Lower leg skin (tissue), 4 donors: ENCODE measurements at places on chromosomes 1 and 21. TPM values are rescaled to one million over a fixed set of nuclear protein-coding genes. Genes with fewer than 3 reads are reported as not detected.

- DNase-seq = no peak
These were observed 471.7 kb upstream of the VAMP3 start for GRCh38 chr1:7299329-7299799.

GRCh38 chr1:38685388-38685787 is 174.2 kb downstream of the RRAGC start:
- DNase-seq = no peak

DNA sequence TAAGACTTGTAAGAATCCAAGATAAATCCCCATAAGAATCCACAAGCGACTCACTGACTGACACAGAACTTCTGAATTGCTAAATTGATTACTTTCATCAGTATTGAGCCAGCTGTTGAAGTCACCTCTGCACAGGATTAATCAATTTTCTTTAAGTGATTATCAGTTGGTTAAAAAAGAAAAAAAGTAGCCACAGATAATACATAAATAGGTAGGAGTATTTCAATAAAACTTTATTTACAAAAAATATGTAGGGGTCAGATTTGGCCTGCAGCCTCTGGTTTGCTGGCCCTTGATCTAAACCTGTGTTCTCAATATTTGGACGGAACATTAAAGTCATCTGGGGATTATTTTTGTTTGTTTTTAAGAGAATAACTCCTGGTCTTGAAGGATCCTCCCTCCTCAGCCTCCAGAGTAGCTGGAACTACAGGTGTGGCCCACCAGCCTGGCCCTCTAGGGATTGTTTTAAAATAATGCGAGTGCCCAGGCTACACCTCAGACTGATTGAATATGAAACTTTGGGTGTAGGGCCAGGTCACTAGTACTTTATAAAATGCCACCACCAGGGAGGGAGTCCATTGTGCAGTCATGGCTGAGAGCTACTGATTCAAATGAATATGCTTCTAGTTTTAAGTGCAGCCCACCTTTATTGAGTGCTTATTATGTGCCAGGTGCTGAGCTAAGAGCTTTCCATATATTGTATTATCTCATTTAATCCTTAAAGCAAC is 6.8 kb upstream of the TMEM183A start:
- DNase-seq = no peak

Gene NADK
- total RNA-seq = 50.5 TPM

Gene SPRR2D
- total RNA-seq = 148 TPM

DNA sequence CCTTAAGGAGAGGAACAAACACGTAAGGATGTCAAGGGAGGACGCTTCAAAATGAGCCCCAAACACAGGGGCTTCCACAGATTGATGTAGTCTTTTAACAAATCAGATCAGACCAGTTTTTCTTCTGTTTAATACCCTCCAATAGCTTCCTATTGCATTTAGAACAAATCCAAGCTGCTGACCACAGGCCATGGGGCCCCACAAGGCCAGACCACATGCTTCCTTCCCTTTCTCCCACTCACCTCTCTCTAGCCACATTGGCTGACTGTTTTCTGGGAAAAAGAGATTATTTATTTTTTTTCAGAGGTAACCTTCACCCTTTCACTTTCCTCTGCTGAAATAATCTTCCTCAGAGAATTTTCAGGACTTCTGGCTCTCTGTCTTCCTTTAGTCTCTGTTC is 380.6 kb downstream of the SIPA1L2 start:
- no peak for DNase-seq

- DNase-seq = no peak
These were observed 105.1 kb upstream of the ARHGEF16 start for GRCh38 chr1:3349161-3349967.

DNA sequence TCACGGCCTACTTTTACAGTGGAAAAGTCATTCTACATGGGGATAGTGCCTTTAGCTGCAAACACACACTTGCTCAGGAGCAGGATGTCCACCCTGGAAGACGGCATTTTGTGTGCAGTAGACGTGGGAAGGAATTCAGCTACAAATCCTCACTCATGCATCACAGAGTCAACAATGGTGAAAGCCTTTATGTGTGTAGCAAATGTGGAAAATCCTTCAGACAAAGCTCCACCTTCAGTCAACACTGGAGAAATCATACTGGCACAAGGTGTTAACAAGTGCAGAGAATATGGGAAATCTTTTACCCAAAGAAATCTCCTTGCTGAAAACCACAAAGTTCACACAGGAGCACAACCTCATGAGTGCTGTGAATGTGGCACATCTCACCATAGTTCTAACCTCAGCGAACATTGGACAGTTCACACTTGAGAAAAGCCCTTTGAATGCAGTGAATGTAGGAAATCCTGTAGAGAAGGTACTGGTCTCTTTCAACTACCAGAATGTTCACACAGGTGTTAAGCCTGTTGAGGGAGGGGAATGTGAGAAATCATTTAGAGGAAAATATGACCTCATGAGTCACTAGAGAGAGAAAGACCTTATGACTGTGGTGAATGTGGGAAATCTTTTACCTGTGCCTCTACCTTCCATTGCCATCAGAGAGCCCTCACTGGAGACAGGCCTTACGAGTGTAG is 101.8 kb downstream of the PTGS2 start:
- DNase-seq = no peak

DNA sequence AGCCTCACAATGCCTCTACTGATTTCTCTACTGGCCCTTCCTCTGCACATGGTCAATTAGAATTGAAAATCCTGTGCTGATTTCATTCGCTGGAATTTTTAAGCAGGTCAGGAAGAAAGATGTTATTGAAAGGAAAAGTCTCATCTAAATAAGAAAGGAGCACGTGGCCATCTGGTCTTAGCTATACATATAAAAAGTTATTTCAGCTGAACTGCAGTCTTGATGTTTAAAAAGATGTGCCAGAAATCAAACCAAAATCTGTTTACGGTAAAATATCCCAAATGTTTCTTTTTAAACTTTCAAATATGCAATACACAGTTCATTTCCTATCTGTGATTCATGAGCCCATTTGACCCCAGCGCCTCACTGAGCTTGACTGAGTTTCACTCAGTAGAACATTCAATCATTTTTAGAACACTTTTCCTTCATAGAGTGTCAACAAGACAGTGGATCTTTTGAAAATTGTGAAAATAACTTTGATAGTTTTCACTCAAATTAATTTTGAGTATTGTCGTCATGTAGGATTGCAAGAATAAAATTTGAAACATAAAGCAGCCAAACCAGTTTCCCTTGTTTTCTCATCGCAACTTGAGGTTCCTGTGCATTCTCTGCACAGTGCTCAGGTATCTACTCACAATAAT is 293.6 kb downstream of the PTPRC start:
- no peak for DNase-seq

DNA sequence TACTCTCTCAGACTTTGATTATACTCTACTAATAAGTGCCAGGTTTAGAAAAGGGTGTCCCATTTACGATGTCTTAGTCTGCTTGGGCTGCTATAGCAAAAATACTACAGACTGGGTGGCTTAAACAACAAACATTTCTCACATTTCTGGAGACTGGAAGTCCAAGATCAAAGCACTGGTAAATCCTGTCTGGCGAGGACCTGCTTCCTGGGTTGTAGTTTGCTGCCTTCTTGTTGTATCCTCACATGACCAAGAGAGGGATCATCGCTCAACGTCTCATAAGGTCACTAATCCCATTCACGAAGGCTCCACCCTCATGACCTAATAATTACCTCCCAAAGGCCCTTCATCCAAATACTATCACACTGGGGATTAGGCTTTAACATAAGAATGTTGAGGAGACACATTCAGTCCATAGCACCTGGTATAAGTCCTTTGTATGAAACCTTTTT is 12.0 kb downstream of the PRDX6 start:
- DNase-seq = no peak

DNA sequence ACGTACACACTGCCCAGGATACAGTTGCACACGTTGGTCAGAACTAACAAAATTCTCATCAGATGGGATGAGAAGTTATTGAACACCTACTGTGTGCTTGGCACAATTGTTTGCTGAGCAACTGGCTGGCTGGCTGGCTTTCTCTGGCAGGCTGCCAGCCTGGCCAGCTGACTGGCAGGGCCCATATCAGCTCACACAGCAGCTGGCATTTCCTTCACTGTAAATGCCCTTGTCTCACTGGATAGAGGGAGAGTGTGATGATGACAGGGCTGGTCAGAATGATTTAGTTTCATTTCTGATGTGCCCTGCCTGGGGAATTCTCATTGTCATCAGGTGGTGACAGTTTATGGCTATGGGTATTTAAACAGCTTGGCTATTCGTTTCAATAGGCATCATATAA is 15.8 kb downstream of the CAMK2N1 start:
- no peak for DNase-seq

DNA sequence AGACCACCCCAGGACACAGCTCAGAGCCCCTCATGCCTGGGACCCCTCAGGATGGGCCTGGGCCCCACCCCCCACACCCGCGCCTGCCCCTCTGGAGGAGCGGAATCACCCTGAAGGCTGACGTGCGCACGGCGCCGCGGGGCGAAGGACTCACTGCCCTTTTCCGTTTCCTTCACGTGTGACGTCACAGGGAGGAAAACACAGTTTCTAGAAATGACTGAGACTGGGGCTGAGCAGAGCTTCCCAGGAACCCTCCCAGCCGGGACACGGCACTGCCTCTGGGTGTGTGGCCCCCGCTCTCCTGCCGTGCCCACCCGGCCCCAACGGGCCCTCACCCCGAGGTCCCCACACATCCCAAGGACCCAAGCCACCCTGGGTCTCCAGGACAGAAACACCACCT is 5.4 kb upstream of the TNFRSF4 start:
- no peak for DNase-seq

Gene ZZZ3
- 39.1 TPM for total RNA-seq

DNA sequence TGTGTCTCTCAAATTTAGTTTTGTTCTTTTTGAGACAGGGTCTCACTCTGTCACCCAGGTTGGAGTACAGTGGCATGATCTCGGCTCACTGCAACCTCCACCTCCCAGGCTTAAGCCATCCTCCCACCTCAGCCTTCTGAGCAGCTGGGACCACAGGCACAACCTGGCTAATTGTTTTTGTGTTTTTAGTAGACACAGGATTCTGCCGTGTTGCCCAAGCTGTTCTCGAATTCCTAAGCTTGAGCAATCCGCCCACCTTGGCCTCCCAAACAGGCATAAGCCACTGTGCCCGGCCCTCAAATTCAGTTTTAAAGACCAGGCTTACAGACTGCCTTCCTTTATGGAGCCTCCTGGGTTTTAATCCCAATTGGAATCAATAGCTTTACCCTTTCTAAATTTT is 83.7 kb upstream of the SELENON start:
- DNase-seq = no peak
